NCI-H446 treated with DMSO at 0.1 percent for 48 hours (cell line): ENCODE measurements at places on chromosomes 2 and 18.

DNA sequence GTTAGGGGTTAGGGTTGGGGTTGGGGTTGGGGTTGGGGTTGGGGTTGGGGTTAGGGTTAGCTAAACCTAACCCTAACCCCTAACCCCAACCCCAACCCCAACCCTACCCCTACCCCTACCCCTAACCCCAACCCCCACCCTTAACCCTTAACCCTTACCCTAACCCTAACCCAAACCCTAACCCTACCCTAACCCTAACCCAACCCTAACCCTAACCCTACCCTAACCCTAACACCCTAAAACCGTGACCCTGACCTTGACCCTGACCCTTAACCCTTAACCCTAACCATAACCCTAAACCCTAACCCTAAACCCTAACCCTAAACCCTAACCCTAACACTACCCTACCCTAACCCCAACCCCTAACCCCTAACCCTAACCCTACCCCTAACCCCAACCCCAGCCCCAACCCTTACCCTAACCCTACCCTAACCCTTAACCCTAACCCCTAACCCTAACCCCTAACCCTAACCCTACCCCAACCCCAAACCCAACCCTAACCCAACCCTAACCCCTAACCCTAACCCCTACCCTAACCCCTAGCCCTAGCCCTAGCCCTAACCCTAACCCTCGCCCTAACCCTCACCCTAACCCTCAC lies 24.1 kb upstream of the RABL2A start:
- no peak for DNase-seq

- no peak for DNase-seq
These were observed 91.6 kb upstream of the RMP24 start for GRCh38 chr18:35880788-35881455.

- DNase-seq = peak; percentile 89
These were observed 144.3 kb upstream of the BOD1L2 start for GRCh38 chr18:57002627-57003026.

DNA sequence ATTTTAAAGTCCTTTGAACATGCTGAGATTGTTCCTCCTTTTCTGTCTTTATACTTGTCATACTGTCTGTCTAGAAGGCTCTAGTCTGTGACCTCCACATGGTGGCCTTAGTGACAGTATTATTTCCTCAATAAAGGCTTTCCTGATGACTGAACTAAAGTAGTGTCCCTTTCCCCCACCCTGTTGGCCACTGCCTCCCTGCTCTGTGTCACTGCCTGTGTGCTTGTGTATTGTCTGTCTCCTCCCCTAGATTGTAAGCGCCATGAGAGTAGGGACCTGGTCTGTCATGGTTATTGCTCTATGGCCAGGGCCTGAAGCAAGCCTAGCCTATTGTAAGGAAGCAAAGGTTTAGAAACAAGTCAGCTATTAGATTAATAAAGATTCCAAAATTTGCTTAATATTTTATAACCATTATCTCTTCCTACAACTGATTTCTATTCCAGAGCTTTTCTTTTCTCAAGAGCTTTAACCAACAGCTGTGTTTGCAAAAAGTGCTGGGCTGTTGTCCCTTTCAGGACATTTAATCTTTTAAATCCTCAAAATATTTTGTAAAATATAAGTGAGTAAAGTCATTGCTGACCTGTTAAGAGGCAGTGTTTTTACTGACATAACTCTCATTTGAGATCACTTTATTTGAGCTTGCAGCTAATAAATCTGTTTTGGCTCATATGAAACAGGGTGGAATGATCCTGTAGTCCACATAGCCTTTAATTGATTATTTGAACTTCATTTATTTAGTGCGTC lies 35.5 kb downstream of the DIS3L2 start:
- no peak for DNase-seq

- DNase-seq = no peak
These were observed at the start of gene RAX for GRCh38 chr18:59272891-59273758. TSS of gene RAX (minus strand) at chr18:59273454. CDS start at chr18:59273206, 248 bp downstream.

DNA sequence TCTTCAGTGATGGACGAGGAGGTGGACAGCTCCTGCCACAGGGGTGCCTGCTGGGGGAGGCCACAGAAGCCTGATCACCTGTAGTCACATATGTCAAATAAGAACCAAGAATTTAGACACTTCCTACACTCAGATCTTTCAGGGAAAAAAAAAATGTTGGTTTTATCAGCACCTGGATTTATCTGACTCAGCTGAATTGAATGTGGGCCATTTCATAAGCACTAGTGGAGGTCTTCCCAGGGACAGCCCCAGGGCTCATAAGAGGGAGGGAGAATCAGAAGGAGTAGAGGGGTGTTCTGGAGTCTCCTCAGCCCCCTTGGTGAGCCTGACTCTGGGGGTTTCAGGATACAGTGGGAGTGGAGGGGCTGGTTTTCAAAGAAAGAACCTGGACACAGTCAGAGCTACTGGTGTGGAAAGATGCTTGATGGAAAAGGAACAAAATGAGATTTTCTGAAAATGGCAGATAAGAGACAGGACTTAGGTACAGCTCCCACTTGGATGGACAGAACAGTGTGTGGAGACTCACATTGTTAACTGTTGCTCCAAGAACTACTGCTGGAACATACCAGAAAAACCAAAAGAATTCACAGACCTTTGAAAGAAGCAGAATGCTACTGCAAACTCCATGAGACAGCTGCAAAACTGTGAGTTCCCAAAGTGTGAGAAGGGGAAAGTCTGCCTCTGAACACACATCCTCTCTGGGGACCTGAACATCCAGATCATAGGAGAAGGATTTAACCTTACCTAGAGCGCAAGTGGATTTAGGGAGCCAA lies 45.4 kb downstream of the LCT start:
- no peak for DNase-seq
